Myocyte (in vitro differentiated cells): ENCODE measurements at places on chromosomes 4 and X. TPM values are rescaled to one million over a fixed set of nuclear protein-coding genes. Genes with fewer than 3 reads are reported as not detected.

GRCh38 chr4:168849030-168849675 is 160.9 kb downstream of the CBR4 start:
- no peak for DNase-seq

- DNase-seq, result no peak
Observed at GRCh38 chrX:11952176-11952720, 186.0 kb upstream of the FRMPD4 start.

DNA sequence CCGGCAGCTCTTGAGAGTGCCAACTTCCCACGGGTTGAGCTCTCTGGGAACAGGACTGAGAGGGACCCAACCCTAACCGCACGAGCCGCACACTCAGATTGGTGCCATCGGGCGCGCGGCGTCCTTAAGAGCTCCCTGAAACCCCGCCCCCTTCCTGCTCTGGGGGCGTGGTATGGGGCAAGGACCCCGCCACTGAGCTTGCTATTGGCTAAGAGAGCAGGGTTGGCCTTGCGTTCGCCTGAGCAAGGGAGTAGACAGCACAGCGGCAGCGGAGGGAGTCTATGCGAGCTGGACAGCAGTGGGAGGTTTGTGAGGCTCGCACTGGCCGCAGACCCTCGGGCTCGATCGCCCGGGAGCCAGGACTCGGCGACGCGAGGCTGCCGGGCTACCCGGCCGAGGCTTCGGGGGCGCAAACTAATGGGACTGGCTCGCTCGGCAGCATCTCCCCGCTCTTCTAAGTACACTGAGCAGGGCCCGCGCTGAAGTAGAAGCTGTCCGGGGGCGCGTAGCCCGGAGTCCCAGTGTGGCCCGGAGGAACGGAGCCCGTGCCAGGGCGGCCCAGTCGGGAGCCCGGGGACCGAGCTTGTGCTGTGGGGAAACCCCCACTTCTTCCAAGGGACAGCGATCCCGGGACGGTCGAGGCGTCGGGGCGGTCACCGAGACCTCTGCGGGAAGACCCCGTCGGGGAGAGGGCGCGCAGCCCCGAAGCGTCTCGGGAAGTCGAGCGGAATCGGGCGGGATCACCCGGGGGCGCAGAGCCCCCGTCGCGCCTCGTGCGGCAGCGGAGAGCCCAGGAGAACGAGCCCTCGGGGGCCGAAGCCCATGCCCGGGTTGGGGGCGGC is at the start of gene EFNB1:
TSS of gene EFNB1 (plus strand) at position 282 of the 842 bp plus-strand sequence. CDS start 756 bp downstream, outside the sequence.
- DNase-seq, result peak; percentile 95

- no peak for DNase-seq
Observed at GRCh38 chr4:55363691-55364351, 17.8 kb downstream of the SRD5A3 start.

SCML2 gene
- 1.3 and 1.4 TPM in 2 replicates for total RNA-seq

NOX1 gene
- 0.10 and 0.11 TPM in 2 replicates for total RNA-seq

GRCh38 chrX:12405306-12405705 is 267.0 kb downstream of the FRMPD4 start:
- DNase-seq, result no peak

DNA sequence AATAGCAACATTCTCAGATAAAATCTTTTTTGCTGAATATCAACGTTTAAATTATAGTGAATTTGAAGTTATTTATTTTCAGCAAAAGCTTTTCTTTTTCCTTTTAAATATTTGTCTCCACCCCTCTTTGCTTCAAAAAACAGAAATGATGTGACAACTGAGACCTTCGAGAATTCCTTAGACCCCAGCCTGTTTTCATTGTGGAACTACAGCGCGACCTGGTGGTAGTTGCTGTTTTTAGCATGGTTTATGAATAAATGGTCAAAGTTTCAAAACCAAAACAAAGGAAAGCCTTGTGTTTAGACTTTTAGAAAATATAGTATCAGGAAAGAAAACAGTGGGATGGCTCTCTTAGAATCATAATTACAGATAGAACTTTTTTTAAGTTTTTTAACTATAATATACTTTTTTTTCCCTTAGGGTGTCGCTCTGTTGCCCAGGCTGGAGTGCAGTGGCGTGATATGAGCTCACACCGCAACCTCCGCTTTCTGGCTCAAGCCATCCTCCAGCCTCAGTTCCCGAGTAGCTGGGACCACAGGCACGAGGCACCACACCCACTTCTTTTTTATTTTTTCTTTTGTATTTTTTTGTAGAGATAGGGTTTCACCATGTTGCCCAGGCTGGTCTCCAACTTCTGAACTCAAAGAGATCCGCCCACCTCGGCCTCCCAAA is 26.8 kb upstream of the TMEM184C start:
- peak; percentile 87 for DNase-seq

RGN gene
- total RNA-seq, result not detected in 2 replicates

- no peak for DNase-seq
Observed at GRCh38 chrX:47936224-47936939, 67.4 kb downstream of the ZNF182 start.

CD40LG gene
- total RNA-seq, result not detected in 2 replicates

TBX22 gene
- total RNA-seq, result not detected in 2 replicates

GRCh38 chr4:20386001-20386740 is 134.5 kb downstream of the SLIT2 start:
- DNase-seq, result no peak

DNA sequence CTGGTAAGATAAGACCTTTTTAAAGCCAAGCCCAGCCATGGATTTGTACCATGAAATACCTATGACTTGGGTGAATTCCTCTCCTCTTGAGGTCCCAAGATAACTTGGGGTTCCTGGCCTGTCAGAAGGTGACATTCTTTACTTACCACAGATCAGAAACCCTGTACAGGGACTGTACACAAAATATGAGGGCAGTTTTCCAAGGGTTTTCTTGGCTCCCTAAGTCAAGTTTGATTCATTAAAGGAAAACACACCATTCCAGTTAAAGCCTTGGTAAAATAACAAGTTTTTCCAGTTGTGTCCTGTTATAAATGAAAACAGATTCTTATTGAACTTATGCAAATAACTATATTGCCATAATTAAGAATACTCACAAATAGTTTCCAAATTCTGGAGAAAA is 8.2 kb downstream of the SYAP1 start:
- no peak for DNase-seq

GRCh38 chr4:81460191-81460701 is 11.5 kb downstream of the RASGEF1B start:
- no peak for DNase-seq

GRCh38 chrX:93741811-93742210 is 67.8 kb downstream of the FAM133A start:
- no peak for DNase-seq

- DNase-seq, result peak; percentile 55
Observed at GRCh38 chr4:94714365-94715160, 43.2 kb upstream of the BMPR1B start.

GRCh38 chr4:103664436-103665075 is 55.2 kb downstream of the TACR3 start:
- DNase-seq, result no peak

PFKFB1 gene
- 0.16 TPM in 1 of 2 replicates, not detected in the other for total RNA-seq

DSPP gene
- total RNA-seq, result not detected in 2 replicates

GRCh38 chr4:1044469-1045192 is 33.2 kb downstream of the FGFRL1 start:
- DNase-seq, result no peak

DNA sequence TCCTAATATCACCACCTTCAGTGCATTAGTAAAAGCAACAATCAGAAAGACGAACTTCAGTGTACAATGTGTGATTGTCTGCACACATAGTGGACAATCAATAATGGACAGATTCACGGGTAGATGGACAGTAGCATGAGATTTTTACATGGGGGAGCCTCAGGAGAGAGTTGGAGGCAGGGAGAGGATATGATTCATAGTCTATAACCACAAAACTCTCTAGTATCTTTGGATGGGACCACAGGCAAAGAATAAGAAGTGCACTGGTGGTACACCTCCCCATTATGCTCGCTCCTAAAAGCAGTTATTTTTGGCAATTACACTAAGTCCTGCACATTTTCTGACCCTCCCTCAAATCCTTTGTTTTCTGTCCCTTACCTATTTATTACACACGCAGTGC is 624.4 kb upstream of the ACTRT1 start:
- no peak for DNase-seq

- DNase-seq, result no peak
Observed at GRCh38 chr4:171834640-171835039, 21.4 kb downstream of the GALNTL6 start.

DNA sequence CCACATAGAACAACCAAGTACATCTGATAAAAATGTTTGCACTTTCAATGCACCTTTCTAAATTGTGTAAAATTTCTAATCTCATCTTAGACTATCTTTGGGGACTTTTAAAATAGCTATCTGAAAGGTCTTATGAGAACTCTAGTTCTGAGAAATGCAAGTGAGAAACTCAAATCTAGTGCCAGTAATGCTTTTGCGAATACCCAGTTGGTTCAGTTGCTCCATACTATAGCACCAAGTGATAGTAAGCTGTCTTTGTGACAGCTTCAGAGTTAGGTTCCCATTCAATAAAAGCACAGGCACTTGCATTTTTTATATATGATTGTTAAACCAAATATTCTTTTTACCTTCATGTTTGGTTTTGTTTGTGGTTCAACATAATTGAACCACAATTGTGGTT is 4.5 kb upstream of the ITM2A start:
- DNase-seq, result no peak

APELA gene
- not detected in 2 replicates for total RNA-seq

DNA sequence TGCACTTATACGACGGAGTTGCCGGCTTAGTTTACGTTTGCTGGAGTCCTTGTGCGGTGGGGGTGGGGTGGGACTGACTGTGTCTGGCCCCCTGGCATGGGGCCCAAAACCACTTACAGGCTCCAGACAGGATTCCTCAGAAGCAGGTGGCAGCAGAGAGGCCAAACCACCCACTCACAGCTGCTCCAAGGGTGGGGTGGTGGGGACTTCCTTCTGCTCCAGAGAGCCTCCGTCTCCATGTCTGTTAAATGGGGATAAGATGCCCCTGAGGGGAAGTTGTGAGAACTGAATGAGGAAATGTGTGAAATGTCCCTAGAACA is 36.7 kb downstream of the PSAPL1 start:
- peak; percentile 96 for DNase-seq

TCEAL1 gene
- 149 and 162 TPM in 2 replicates for total RNA-seq

- DNase-seq, result no peak
Observed at GRCh38 chr4:82803746-82804145, 5.2 kb upstream of the SCD5 start.

- no peak for DNase-seq
Observed at GRCh38 chr4:77147079-77147782, 9.8 kb upstream of the CCNG2 start.

- DNase-seq, result no peak
Observed at GRCh38 chr4:110963662-110964280, 340.9 kb upstream of the PITX2 start.

GRCh38 chrX:135605906-135606305 is 85.4 kb downstream of the INTS6L start:
- no peak for DNase-seq

GRCh38 chr4:151013944-151014343 is 1.1 kb downstream of the LRBA start:
- DNase-seq, result no peak
